NCI-H1436 treated with DMSO at 0.1 percent for 48 hours (cell line): ENCODE measurements at places on chromosomes 5 and 9.

GRCh38 chr5:136246632-136247031, 53.7 kb upstream of the SMIM32 start:
- DNase-seq = no peak

DNA sequence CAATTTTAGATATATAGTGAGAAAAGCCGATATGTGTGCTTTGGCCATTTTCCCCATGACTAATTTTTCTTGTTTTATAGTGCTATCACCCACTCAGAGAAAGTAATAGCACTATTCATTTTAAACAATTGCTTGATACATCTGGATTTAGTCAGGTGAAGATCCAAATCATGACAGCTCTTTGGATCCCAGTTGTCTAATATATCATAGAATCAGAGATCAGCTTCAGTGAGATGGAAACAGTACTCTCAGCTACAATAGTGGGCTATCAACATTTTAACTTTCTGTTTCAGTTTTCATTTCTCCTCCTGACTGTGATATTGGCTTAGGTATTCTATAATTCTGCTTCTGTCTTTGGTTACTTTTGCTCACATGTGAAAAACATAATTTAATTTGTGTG, 38.7 kb downstream of the VCAN start:
- no peak for DNase-seq

DNA sequence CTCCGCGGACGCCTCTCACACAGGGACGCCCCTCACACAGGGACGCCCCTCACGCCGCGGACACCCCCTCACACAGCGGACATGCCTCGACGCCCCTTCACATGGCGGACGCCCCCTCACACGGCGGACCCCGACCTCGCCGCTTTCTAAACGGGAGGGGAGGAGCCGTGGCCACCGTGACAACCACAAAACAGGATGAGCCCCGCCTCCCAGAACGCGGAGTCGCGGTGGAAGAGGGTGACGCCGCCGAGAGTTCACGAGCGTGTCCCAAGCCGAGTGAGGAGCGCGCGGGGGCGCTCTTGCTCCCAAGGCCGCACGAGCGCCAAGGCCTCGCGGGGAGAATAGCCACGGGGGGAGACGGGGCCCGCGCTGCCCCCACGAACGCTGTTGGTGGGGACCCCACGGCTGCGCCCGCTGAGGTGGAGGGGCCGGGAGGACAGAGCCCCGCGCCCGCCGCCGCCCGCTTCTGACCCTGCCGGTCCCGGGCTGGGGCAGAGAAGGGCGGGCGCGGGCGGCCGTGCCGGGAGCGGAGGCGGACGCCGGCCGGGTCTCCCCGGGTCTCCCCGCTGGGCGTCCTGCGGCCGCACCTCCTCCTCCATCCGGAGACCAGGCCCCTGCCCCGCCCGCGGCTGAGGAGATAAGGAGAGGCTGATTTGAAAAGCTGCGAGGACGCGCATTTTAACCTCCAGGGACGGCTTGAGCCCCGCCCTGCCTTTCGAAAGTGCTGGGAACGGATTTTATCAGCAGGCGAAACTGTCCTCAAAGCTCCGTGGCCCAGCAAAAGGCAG, 3.9 kb upstream of the NKD2 start:
- DNase-seq = no peak

- DNase-seq = no peak
Observed at GRCh38 chr5:108620516-108620915, 127.2 kb upstream of the FER start.

GRCh38 chr5:119411361-119412278, 40.7 kb upstream of the HSD17B4 start:
- no peak for DNase-seq

- no peak for DNase-seq
Observed at GRCh38 chr9:131685753-131686706, 53.8 kb downstream of the RAPGEF1 start.

GRCh38 chr9:1102642-1102970, 52.4 kb downstream of the DMRT2 start:
- no peak for DNase-seq

- DNase-seq = no peak
Observed at GRCh38 chr5:143826951-143827444, 15.0 kb downstream of the HMHB1 start.

DNA sequence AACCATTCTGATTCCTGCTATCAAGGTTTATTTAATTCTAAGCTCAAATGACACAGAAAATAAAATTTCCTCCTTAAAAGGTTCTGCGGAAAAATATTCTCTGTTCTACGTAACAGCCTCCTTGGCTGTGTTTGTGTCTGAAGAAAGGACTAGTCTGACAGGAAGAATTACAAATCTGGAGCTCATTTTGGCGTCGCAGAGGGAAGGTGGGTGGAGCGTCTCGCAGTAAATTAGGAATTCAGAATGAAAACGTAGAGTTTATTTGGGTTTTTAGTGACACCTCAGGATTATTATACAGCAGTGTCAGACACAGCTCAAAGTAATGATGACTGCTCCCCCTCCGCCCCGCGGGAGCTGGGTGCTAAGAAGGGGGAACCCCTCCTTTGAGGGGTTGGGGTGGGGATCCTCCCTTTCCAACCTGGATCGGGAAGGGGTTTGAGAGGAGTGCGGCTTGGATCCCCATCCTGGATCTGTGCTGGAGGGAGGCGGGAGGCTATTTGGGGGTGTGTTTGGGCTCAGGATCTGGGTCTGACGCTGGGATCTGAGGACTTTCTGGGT, 933 bp upstream of the TGFBR1 start:
- no peak for DNase-seq

- peak; percentile 61 for DNase-seq
Observed at GRCh38 chr5:171031977-171032376, 170.2 kb downstream of the RANBP17 start.

GRCh38 chr5:106853266-106853665, 817.5 kb downstream of the EFNA5 start:
- no peak for DNase-seq

DNA sequence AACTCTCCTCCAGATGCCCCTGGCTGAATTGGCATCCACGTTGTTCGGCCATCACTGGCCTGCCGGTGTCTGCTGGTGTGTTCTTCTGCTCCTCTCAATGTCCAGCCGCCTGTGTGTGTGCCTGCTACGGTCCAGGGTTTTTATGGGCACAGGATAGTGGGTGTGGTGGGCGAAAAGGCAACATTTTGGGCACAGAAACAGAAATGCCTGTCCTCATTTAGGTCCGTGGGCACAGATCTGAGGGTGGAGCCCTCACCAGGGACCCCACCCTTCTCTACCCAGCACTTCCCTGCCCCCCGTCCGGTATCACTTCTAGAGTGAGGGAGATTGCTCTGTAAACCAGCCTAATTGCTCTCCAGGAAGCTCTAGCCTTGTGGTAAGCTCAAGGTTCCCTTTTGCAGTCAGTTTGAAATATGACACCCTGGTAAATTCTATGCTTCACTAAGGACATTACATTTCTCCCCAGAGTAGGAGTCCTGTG, 410.1 kb downstream of the MAT2B start:
- peak; percentile 54 for DNase-seq

GRCh38 chr5:176533894-176534611, 3.1 kb downstream of the RNF44 start:
- no peak for DNase-seq

DNA sequence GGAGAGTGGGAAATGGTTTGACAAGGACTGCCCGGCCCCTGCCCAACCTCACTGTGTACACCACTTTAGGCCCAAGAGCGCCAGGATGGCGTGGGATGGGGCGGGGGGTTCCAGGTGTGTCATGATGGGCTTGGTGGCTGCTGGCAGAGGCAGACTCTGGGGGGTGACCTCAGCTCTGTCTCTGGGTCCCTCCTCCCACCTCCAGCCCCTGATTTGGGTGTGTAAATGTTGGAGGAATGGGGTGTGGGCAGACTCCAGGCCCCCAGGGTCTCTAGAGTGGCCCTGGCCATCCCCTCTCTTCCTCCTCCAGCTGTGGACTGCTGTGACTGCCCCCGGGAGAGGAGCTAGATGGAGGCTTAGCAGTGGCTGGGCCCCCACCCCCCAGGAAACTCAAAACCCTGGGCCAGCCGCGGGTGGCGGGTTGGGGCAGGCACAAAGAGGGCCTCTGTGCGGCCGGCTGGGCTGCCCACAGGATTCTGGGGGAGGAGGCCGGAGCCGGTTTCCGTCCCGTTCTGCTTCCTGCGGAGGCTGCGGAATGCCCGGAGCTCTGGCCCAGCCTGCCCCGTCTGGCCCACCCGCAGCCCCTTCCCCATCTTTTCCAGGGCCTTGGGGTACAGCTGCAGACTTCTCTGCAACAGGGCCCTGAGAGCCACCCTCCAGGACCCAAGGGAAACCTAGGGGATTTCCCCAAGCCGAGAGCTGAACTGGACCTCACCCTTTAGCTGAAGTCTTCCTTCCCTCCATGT, 23.1 kb downstream of the CXXC5 start:
- no peak for DNase-seq

DNA sequence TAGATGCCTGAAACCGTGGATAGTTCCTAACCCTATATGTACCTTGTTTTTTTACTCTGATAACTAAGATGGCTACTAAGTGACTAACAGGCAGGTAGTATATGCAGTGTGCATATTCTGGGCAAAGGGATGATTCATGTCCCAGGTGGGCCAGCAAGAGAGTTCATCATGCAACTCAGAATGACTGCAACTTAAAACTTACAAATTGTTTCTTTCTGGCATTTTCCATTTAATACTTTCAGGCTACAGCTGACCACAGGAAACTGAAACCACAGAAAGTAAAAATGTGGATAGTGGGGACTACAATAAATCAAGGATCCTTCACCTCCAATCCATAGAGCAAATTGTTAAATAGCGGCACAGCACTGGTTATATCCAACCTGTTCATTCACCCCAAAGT, 30.7 kb upstream of the VCAN start:
- no peak for DNase-seq

DNA sequence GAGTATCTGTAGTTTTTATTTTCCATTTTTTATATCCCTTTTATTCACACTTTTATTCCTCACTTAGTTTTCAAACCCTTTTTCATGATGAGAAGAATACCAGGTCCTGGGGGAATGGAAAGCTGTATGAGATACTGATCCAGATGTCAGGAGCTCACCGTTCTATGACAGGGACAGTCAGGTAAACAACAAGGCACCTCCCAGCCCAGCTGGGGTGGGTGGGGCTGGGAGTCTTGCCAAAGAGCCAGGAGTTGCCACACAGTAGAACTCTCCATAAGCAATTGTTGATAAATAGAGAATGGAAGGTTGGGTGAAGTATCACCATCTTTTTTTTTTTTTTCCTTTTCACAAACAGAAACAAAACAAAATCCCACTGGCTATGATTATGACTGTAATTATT, 225.8 kb downstream of the NSG2 start:
- no peak for DNase-seq

DNA sequence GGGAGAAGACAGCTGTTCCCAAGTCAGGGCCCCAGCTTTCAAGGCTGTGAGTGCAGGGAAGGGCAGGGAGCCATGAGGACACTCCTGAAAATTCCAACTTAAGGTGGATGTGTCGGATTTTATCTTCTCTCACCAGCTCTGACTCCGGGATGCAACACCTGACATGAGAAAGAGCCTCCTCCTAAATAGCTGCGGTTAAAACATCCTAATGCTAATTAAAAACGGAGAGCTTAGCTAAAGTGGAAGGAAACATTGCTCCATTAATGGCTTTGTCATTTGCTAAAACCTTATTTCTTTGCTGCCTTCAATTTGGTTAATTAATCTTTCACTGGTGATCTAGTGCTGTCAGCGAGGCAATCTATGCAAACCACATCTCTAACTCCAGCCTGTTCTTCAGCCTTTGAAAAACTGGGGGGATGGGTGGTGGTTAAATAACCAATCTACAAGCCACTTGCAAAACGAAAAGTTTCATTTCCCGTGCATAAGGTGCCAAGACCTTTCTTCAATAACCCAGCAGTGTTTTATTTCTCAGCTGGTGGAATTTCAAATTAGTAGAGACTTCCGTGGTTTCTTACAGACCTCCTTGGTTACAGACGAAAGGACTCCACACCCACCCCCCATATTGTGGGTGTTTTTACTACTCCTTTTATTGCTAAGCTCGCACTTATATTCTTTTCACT, 379.6 kb downstream of the MLLT3 start:
- DNase-seq = no peak

- no peak for DNase-seq
Observed at GRCh38 chr5:104909803-104910202, 1347.2 kb upstream of the NUDT12 start.

GRCh38 chr9:21983561-21983935, 10.6 kb downstream of the CDKN2A start:
- DNase-seq = no peak

GRCh38 chr5:7849681-7850394, 1.1 kb downstream of the CFAP90 start:
- DNase-seq = no peak

DNA sequence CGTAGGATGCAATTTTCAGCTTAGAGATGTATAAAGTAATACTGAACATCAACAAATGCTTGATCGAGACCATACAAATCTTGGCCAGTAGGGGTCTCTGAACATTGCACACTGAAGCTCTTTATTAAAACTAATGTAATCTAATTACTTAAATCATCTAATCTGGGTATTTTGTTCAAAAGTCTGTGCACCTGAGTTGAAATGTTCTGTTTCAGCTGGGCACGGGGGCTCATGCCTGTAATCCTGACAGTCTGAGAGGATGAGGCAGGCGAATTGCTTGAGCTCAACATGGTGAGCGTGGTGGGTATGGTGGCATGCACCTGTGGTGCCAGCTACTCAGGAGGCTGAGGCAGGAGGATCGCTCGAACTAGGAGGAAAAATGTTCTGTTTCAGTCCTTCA, 41.0 kb downstream of the ESM1 start:
- no peak for DNase-seq

DNA sequence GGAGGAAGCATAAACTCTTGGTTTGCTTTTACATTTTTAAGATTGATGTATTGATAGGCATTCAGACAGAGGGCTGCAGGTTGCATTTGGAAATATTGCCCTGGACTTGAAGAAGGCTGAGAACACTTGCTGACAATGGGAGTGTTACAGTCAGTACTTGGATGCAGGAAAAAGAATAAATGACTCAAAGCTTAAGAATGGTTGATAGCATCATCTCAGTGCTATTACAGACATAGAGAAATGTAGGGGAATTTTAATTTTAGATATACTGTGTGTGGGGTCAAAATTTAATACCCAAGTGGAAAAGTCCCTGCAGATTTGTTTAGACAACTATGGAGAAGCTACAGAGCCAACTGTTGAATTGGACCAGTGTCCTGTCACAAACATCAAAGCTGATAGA, 101.1 kb downstream of the ISL1 start:
- DNase-seq = no peak

GRCh38 chr9:89395931-89396710, 77.8 kb downstream of the SECISBP2 start:
- DNase-seq = no peak

GRCh38 chr5:73233461-73234203, 60.6 kb downstream of the TMEM174 start:
- no peak for DNase-seq

- peak; percentile 32 for DNase-seq
Observed at GRCh38 chr5:94849821-94850736, 231.6 kb downstream of the SLF1 start.
